ENCODE measurements at places on chromosomes 6 and 20. TPM values are rescaled to one million over a fixed set of nuclear protein-coding genes. Genes with fewer than 3 reads are reported as not detected.

The FOXA2 gene
- not detected for total RNA-seq

DNA sequence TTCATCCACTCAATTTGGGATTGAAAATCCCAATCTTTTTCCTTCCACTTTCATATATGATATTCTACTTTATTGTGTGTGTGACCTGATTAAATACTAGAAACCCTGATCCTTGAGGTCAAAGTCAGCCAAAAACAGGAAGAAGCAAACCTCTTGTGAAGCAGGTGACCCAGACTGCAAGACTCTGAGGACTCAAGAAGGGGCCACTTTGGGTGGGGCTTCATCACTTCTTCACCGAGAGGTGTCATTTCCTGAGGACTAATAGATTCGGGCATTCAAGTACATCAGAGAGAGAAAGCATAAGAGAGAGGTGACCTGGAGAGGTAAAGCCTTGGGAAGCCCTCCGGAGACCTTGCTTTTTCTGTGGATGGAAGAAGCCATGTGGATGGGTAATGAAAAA lies 129.0 kb downstream of the CFAP61 start:
- no peak overlapping the region for H3K4me3 ChIP-seq
- DNase-seq = no peak
- no peaks in the 10 kb centered on the region for H3K36me3 ChIP-seq

- DNase-seq = no peak
- H3K4me3 ChIP-seq = no peak overlapping the region
- peaks cover 45% of the 10 kb centered on the region for H3K36me3 ChIP-seq
- H3K4me1 ChIP-seq = peaks cover 30% of the 10 kb centered on the region
- H3K27me3 ChIP-seq = no peaks in the 10 kb centered on the region
These were observed 23.3 kb downstream of the MTFR2 start for GRCh38 chr6:136226674-136227377.

- no peak overlapping the region for H3K4me3 ChIP-seq
- no peaks in the 10 kb centered on the region for H3K4me1 ChIP-seq
- no peak overlapping the region for H3K27ac ChIP-seq
- H3K27me3 ChIP-seq = no peaks in the 10 kb centered on the region
These were observed 70.8 kb downstream of the BMP2 start for GRCh38 chr20:6838181-6838826.

DNA sequence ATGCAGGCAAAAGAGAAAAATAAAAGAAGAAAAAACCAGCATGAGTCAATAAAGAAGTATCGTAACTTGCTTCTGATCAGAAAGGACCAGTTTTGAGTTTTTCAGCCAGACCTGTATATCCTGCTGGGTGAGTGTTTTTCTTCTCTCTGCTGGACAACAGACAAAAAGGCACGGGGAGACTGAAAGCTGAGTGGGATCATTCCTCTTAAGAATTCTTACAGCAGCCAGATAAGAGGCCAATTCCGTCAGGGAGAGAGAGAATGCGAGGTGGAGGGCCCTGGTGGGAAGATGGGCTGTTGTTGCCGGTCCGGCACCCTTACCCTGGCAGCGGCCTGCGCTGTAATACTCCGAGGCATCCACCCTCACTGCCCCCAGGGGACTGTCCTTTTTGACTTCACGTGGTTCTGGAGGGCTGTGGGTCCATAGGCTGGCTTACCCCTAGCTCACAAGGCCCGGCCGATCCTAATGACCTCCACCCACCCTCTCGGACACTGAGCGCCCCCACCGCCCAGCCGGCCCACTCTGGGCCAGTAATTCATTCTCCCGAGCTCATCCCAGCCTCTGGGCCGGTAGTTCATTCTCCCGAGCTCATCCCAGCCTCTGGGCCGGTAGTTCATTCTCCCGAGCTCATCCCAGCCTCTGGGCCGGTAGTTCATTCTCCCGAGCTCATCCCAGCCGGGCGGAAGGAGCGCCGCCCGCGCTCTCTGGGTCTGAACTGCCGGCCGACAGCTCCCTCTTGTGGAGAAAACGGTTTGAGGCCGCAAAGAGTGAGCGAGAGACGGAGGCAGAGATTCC lies 118.3 kb upstream of the SIRPA start:
- peak overlapping the region; percentile 69 for H3K4me3 ChIP-seq
- peaks cover 3% of the 10 kb centered on the region for H3K27me3 ChIP-seq
- peaks cover 12% of the 10 kb centered on the region for H3K4me1 ChIP-seq

The SLC4A11 gene
- total RNA-seq = 1.6 TPM

DNA sequence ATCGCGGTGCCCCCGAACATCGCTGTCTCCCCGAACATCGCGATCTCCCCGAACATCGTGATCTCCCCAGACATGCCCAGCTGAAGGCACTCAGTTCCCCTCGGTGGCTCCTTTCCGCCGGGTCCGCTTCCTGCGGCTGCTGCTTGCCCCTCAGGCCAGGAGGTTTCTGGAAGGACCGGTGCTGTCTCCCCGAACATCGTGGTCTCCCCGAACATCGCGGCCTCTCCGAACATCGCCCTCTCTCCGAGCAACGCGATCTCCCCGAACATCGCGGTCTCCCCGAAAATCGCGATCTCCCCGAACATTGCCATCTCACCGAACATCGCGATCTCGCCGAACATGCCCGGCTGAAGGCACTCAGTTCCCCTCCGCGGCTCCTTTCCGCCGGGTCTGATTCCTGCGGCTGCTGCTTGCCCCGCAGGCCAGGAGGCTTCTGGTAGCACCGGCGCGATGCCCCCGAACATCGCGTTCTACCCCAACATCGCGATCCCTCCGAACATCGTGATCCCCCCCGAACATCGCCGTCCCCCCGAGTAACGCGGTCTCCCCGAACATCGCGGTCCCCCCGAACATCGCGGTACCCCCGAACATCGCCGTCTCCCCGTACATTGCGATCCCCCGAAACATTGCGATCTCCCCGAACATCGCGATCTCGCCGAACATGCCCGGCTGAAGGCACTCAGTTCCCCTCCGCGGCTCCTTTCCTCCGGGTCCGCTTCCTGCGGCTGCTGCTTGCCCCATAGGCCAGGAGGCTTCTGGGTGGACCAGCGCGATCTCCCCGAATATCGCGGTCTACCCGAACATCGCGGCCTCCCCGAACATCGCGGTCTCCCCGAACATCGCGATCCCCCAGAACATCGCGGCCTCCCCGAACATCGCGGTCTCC lies 808 bp downstream of the ULBP1 start:
- H3K27ac ChIP-seq = peak overlapping the region; percentile 72
- peaks cover 20% of the 10 kb centered on the region for H3K4me1 ChIP-seq
- DNase-seq = no peak

- no peak for DNase-seq
- H3K4me1 ChIP-seq = no peaks in the 10 kb centered on the region
- H3K27me3 ChIP-seq = no peaks in the 10 kb centered on the region
- H3K27ac ChIP-seq = no peak overlapping the region
- no peaks in the 10 kb centered on the region for H3K36me3 ChIP-seq
These were observed 65.5 kb downstream of the PTPRT start for GRCh38 chr20:43124241-43124640.

DNA sequence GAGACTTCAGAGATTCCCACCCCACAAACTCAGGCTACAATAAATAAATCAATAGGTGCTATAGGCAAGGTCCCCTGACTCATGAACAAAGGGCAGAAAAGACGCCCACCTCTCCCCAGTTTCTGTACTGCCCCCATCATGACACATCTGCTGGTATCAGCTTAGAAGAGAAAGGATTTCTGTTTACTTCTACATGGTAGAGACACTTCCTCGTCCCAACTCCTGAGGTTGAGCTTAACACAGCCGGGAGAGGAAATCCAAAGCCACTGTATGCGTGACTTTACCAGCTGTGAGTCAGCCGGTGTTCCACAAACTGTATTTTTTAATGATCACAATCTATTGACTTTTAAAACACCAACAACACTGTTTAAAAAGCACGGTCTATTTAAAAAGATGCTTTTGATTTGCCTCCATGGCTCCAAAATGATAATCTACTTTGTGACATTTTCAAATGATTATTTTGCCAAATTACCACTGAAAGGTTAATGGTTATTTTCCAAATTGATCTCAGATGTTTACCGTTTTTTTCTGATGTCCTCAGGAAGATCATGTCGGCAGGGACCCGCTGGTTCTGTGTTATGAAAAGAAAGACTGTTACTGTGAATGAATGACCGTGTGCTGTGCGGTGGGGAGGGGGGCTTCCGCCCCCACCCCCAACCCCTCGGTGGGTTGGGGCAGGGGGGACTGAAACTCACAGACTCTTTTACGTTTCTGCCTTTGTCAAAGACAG lies 72.5 kb downstream of the ATP9A start:
- H3K27me3 ChIP-seq = peaks cover 8% of the 10 kb centered on the region
- H3K36me3 ChIP-seq = peaks cover 3% of the 10 kb centered on the region
- H3K4me1 ChIP-seq = peaks cover 21% of the 10 kb centered on the region

The TUBE1 gene
- total RNA-seq = 21.0 TPM

- no peaks in the 10 kb centered on the region for H3K27me3 ChIP-seq
- H3K27ac ChIP-seq = peak overlapping the region; percentile 69
- H3K4me1 ChIP-seq = peaks cover 9% of the 10 kb centered on the region
- no peaks in the 10 kb centered on the region for H3K36me3 ChIP-seq
These were observed 1.4 kb downstream of the MPC1 start for GRCh38 chr6:166381381-166381732.

- H3K27me3 ChIP-seq = peaks cover 22% of the 10 kb centered on the region
- no peak overlapping the region for H3K4me3 ChIP-seq
- DNase-seq = no peak
- peaks cover 4% of the 10 kb centered on the region for H3K4me1 ChIP-seq
- no peak overlapping the region for H3K27ac ChIP-seq
These were observed 35.7 kb upstream of the CDH22 start for GRCh38 chr20:46343975-46344357.

GRCh38 chr20:49624317-49624716 lies 56.4 kb upstream of the PTGIS start:
- peaks cover 15% of the 10 kb centered on the region for H3K4me1 ChIP-seq
- DNase-seq = no peak
- peaks cover 2% of the 10 kb centered on the region for H3K27me3 ChIP-seq
- peaks cover 10% of the 10 kb centered on the region for H3K36me3 ChIP-seq
- H3K27ac ChIP-seq = no peak overlapping the region

- H3K36me3 ChIP-seq = peaks cover 20% of the 10 kb centered on the region
- DNase-seq = no peak
- no peak overlapping the region for H3K27ac ChIP-seq
- peaks cover 33% of the 10 kb centered on the region for H3K4me1 ChIP-seq
- H3K4me3 ChIP-seq = peak overlapping the region; percentile 79
These were observed 11.8 kb downstream of the FAM110A start for GRCh38 chr20:845226-845868.

Data from activated T-helper 2 cell treated with anti-CD3 and anti-CD28 coated beads, Interferon-gamma antibody, Interleukin-2, Interleukin-4, amounts not matched to agents 10 μg/mL and 5 μg/mL and 100 μg/mL, durations not matched to agents 14 hours and 24 hours and 36 hours (primary cell).